ENCODE measurements at places on chromosomes 7 and 10.

GRCh38 chr10:44703241-44704155 lies 207.6 kb upstream of the TMEM72 start:
- DNase-seq, result no peak

- DNase-seq, result no peak
Measured at GRCh38 chr10:16965740-16966447, 148.7 kb upstream of the RSU1 start.

DNA sequence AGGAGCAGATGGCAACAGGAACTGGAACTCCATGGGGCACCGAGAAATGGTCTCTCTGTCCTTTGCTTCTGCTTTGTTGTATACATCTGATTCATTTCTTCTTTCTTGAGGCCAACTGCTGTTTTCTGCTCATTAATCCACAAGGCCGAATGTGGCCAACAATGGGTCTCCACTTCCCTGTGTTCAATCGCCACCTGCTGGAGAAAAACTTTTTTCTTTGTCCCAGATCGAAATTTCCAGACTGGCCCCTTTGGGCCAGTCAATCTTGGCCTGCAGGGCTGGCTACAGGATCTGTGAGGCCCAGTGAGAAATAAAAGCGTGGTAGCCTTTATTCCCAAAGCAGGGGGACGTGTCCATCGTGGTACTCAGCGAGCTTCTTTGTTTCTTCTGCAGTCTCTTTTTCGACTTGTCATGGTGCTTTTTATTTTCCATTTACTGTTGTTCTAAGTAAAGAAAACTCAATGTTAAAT lies 58.8 kb downstream of the PARP12 start:
- no peak for DNase-seq

- DNase-seq, result no peak
Measured at GRCh38 chr10:101027106-101027720, 3.7 kb downstream of the PDZD7 start.

- peak; percentile 6 for DNase-seq
Measured at GRCh38 chr10:96720422-96721206, at the start of gene PIK3AP1. Gene PIK3AP1 (minus strand): TSS chr10:96720514. CDS start chr10:96720394, 120 bp downstream.

GRCh38 chr7:24017519-24017918 lies 266.5 kb upstream of the NPY start:
- no peak for DNase-seq

DNA sequence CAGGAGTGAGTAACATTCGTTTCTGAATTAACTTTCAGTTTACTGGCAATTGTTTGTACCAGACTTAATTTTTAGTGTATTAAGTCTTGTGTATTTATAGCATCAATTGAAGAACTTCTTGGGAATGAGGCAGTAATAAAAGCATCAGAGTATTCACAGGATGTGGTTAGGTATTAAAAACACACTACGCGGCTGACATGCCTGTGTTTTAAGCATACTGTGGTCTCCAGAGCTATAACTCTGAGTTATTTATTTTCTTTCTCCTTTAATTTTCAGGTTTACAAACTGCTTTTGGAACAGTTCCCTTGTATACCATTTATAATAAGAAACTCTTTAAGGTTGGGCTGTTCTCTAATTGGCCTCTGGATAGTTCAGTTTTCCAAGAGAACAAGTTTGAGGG lies 626.1 kb upstream of the NRG3 start:
- DNase-seq, result no peak

DNA sequence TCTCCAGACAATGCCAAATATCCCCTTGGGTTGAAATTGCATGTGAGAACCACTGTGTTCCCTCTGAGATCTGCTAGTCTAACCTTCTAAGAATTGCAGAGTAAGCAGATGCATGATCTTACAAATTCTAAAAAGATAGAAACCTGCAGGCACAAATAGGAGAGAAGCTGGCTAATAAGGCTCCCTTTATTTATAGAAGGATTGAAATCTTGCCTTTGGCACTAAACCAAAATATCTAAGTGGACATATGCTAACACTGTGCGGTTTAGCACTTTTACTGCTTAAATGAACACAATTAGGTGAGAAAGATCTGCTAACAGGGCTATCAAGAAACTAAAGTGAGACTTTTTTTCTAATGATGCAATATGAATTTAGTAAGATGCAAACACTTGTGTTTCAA lies 225.5 kb downstream of the DOCK4 start:
- DNase-seq, result no peak

- no peak for DNase-seq
Measured at GRCh38 chr7:132618271-132618955, 42.1 kb upstream of the PLXNA4 start.

DNA sequence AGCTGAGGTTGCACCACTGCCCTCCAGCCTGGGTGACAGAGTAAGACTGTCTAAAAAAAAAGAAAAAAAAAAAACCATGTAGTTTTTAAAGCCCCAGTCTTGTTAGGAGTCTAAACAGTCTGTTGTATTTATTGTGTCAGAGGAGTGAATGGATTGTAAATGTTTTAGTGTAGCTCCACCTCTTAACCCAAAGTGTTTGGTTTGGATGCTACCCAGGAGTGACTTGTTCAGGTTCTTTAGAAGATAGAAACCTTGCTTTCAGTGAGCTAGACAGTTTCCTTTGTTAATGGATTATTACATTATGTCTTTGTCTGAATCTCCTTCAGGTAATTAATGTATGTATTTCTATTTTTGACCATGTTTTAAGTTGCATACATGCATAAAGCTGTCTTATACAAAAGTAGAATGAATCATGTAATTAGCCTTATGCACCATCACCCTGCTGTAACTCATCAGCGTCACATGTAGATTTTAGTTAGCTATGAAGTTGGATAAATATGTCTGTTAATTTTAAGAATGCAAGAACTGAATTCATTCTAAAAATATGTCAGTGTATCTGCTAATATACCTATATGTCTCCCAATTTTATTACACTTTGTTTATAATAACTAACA lies 97.7 kb downstream of the TAF3 start:
- DNase-seq, result no peak

DNA sequence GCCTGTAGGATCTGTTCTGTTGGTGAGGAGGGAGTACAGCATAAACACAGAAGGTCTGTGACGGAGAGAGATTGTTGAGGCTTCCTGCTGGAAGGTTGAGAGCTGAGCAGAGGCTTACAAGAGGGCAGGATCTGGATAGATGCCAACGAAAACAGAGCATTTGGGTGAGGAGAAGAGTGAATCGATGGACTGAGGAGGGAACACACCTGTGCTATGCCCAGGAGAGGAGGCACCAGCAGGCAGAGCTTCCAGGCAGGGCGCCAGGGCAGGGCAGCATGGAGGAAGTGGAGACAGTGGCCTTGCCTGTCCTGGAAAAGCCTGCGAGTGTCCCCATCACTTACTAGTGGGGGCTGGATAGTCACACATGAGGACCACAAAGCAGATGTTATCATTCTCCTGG lies 282.9 kb downstream of the PAXIP1 start:
- no peak for DNase-seq

- DNase-seq, result no peak
Measured at GRCh38 chr7:36034020-36034419, 119.0 kb upstream of the EEPD1 start.

GRCh38 chr10:115942101-115942500 lies 330.9 kb downstream of the GFRA1 start:
- no peak for DNase-seq

GRCh38 chr7:3466261-3466660 lies 165.2 kb downstream of the SDK1 start:
- no peak for DNase-seq

GRCh38 chr10:78911533-78912340 lies 157.0 kb upstream of the ZMIZ1 start:
- no peak for DNase-seq

DNA sequence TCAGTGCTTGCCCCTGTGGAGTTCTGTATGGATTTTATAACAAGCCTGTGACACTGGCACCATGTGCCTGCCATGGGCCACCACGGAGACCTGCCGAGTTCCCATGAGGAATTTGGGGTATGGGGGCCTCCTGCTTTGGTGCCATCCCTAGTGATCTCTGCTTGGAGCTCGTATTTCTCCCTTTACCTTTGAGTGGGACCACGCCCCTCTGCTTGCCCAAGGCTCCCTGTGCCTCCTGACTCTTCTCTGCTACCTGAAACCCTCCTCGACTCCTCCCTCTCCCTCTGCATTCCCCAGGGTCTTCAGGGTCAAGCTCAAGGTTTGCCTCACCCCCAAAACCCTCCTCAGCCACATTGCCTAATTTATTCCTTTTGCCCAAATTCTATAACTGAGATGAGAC lies 225.0 kb downstream of the BUB3 start:
- no peak for DNase-seq

DNA sequence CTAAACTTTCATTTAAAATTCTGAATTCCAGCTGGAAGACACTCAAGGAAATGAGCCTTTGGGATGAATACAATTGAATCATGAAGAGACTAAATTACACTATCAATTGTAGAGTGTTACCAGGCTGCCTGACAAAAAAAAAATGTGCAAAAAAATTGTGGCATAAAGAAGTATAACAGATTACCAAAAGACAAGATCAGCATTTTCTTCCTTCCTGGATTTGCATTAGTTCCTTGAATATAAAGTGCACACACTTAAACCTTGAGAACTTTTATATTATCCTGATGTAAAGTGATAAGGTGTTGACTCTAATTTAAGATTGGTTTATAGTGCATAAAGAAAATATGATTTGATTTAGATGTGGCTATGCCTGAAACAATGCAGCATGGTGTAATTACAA lies 412.7 kb upstream of the KLF6 start:
- no peak for DNase-seq

- no peak for DNase-seq
Measured at GRCh38 chr10:3812141-3812540, 27.1 kb upstream of the KLF6 start.

DNA sequence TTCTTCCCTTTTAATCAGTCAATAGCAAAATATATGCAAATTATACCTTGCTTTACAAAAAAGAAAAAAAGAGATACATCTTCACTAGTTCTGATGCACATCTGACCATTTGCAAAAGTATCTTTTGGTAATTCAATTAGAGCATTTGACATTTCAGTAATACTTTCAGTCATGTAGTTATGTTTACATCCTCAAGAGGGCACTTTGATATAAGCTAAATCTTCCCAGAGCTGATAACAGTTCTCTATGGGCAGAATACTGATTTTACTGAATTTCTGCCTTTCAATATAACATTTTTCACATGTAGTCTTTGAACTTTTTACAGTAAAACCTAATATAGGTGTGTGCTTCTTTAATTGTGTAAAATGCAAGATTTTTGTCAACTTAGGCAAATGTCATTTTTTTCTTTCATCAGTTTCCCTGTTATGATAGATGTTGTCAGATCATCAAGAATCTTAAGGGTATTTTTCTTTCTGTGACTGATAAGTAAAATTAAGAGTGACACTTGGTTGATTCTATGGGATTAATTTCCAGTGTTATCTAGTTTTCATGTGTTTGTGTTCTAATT lies 703.5 kb upstream of the SEMA3D start:
- DNase-seq, result no peak

DNA sequence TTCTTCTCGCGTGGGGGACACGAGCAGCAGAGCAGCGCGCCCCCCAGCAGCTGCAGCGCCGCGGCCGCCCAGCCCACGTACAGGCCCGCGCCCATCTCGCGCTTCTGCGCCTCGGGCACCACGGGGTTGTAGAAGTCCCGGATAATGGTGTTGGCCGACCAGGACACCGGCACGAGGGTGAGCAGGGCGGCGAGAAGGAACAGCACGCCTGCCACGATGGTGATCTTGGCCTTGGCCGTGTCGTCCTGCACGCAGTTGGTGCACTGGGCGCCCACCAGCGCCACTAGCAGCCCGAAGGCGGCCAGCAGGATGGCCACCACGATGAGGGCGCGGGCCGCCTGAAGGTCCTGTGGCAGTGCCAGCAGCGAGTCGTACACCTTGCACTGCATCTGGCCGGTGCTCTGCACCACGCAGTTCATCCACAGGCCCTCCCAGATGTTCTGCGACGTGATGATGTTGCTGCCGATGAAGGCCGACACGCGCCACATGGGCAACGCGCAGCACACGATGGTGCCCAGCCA lies 529 bp downstream of the CLDN3 start:
- DNase-seq, result no peak

DNA sequence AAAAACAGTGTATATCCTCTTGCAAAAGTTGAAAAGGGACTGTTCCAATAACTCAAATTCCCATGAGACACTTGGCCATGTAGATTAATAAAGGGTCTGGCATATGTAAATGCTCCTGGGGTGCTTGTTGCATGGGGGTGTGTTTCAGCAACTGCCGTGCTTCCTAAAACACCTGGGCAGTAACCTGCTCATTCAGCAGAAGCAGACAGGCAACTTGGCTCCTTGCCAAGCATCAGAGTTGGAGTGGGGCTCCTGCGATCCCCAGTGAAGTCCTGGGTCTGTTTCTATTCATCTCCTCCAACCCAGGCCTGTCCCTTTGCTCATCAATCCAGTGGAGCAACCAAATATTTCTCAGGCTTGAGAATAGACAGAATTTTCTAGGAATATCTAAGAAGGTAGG lies 42.2 kb upstream of the ADAM12 start:
- no peak for DNase-seq

GRCh38 chr10:43126759-43127424 lies 11.4 kb upstream of the CSGALNACT2 start:
- DNase-seq, result no peak

- DNase-seq, result no peak
Measured at GRCh38 chr7:33854178-33854577, 51.2 kb upstream of the BMPER start.

GRCh38 chr10:3769556-3769955 lies 15.5 kb downstream of the KLF6 start:
- DNase-seq, result no peak

DNA sequence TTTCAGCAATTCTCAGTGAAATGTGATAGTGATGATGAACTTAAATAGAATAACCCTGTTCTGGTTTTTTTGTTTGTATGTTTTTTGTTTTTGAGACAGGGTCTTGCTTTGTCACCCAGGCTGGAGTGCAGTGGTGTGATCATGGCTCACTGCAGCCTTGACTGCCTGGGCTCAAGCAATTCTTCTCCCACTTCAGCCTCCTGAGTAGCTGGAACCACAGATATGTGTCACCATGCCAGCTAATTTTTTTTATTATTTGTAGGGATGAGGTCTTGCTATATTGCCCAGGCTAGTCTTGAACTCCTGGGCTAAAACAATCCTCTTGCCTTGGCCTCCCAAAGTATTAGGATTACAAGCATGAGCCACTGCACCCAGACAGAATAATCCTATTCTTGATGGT lies 14.3 kb upstream of the COL17A1 start:
- no peak for DNase-seq

DNA sequence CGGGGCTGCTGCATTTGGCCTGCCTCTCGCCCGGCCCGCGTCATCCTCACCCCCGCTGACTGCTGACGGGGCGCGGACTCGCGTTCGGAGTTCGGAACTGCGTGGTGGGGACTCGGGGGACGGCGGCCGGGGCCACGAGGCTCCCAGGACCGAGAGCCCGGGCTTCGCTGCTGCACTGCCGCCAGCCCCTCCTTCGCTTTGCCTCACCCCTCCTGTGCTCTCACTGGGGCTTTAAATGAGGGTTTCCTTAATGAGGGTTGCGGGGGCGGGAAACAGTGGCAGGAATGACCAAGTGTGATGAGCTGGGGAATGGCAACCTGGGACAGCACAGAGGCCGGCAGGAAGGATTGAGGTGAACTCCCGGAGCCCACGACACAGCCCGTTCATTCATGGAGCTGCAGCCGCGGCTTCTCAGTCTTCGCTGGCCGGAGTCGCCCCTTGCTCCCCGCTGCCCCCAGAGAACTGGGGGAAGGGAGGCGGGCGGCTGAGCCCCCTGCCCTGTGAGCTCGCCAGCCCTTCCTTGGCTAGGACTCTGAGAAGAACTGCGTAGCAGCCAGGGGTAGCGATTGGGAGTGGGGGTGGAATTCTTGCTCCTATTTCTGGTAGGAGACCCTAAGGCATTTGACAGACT lies 1.5 kb upstream of the LRRC4 start:
- no peak for DNase-seq

GRCh38 chr10:110634527-110635209 lies 9.5 kb upstream of the RBM20 start:
- no peak for DNase-seq

- no peak for DNase-seq
Measured at GRCh38 chr10:10213237-10213636, 804.4 kb upstream of the CELF2 start.
